ENCODE measurements at places on chromosomes 3 and 15.

GRCh38 chr3:128356822-128357221 lies 109.9 kb downstream of the DNAJB8 start:
- no peak for DNase-seq

- no peak for DNase-seq
Observed at GRCh38 chr15:77904436-77904821, 173.1 kb downstream of the TBC1D2B start.

- DNase-seq = peak; percentile 38
Observed at GRCh38 chr15:49495993-49496753, 73.1 kb downstream of the FGF7 start.

DNA sequence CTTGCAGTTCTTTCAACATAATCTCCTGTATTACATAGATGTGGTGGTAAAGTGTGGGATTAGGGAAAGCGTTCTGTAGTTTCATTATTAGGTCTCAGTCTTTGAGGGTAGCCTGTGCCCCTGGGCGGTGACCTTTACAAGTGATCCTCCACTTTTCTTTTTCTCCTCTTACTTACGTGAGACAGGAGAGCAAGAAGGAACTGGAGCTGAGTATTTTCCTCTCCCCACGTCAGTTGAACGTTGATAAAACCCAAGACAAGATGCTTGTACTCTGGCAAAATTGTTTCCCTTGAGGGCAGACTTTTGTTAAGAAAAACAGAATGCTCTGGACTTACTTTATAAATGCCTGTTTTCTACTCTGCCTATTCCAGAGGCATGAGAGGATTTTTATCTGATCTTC lies 378.7 kb downstream of the ZNF385D start:
- no peak for DNase-seq

DNA sequence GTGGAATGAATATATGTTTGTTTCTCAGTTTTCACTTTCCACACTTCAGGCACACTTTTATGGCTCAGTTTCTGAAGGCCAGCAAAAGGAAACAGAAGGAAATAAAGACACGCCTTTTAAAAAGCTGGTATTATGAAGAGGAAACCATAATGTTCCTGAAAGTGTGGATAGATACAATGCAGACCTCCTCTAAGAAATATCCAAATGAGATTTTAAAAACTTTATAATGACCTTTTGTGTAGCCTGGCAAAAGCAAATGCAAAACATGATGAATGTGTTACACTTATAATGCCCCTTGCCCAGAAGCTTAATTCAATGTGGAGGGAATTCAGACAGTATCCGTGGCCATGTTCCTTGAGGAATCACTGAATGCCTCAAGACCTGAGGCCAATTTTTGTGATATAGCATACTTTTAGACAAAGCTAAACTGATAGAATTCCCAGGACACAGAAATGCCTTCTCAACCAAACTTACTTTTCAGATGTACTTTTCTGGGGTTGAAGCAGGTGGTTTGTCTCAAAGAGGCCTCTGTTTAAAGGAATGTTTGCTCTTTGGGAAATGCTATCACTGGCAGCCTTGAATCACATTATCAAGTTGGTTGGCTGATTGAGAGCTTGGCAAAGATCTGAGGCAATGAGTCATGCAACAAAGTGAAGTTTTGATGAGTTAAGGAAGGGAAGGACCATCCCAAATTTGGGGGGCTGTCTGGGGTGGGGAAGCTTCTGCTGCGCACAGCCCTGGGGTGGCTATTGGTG lies 77.1 kb upstream of the CACNA2D3 start:
- no peak for DNase-seq

- no peak for DNase-seq
Observed at GRCh38 chr3:194937144-194937543, 251.5 kb downstream of the FAM43A start.

GRCh38 chr15:89206908-89207331 lies 14.5 kb downstream of the RLBP1 start:
- peak; percentile 66 for DNase-seq

GRCh38 chr3:117217760-117218316 lies 508.3 kb downstream of the TUSC7 start:
- no peak for DNase-seq

GRCh38 chr15:76181705-76182107 lies 121.9 kb downstream of the TMEM266 start:
- DNase-seq = no peak

DNA sequence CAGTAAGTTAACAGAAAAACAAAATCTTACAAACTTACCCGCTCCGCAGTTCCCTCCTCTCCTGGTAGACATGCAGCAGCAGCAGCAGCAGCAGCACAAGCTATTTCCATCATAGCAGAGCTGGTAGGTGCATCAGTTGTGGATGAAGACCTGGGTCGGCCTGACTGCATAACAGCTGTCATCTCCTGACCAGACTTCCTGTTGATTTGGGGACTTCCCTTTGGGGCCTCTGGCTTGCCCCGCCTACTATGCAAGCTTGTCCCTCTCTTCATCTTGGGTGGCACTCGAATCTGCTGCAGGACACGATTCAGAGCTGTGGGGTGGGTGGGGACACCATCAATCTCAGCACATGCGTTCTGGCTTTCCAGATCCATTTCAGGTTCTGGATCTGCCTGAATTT lies 65.7 kb downstream of the TMCC1 start:
- no peak for DNase-seq

GRCh38 chr3:170205302-170205701 lies 16.9 kb upstream of the PRKCI start:
- DNase-seq = peak; percentile 15

- peak; percentile 45 for DNase-seq
Observed at GRCh38 chr3:177680472-177680821, 483.2 kb upstream of the TBL1XR1 start.

DNA sequence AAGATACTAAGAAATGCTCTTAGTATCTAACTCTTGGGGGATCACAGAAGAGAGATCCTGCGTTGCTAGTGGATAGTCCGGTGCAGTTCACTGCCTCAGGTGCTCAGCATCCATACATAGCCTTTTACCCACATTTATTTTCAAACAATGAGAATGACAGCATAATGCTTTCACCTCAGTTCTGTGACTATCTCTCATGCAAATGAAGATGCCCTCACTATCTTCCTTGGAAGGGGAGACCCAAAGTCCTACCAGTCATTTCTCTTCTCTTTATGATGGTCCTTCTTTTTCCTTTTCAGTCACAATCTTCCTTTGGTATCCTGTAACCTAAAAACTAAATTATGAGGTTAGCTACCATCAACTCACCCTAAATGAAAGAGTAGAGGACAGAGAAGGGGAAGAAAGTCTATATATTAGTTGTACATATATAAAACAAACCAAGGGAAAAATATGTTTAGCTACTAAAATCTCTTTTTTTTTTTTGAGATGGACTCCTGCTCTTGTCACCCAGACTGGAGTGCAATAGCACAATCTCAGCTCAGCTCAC lies 30.9 kb upstream of the SLC28A2 start:
- no peak for DNase-seq

DNA sequence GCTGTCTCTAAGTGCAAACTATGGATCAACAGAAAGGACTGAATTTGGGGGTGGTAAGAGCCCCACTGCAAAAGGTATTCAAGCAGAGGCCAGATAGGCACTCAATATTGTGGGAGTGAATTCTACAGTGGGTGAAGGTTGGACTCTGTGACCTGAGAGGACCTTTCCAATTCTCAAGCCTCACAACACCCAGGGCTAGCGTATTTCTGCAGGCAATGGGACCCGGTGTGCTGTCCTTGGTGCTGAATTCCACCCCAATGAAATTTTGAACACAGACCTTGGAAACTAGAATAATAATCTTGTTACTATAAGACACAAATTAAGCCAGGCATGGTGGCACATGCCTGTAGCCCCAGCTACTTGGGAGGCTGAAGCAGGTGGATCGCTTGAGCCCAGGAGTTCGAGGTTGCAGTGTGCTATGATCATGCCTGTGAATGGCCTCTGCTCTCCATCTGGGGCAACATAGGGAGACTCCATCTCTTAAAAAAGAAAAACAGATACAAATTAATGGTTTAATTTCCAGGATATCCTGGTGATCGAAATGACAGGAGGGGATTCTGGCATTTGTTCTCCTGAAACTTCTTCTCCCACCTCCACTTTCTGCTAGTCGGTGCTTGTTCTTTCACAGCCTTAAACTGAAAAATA lies 135.4 kb downstream of the RAB11A start:
- DNase-seq = peak; percentile 43

GRCh38 chr3:100603469-100603868 lies 5.9 kb upstream of the ADGRG7 start:
- DNase-seq = peak; percentile 43

- no peak for DNase-seq
Observed at GRCh38 chr3:23002151-23002550, 201.0 kb upstream of the UBE2E2 start.

DNA sequence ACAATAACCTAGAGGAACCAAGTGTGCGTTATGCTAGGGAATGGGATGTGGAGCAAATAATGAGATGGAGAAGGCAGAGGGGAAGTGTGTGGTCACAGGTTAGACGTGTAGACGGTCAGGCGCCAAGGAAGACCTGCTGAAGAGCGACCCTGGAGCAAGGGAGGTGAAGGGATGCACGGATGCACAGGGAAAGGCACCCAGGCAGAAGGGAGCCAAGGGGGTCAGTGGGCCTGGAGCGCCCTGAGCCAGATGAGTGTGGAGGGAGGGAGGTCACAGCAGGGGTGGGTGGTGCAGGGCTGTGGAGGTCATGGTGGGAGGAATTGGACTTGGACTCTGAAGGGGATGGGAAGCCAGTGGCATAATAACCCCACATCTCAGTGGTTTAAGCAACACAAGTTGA lies 70.2 kb downstream of the SLC6A1 start:
- DNase-seq = no peak

GRCh38 chr15:63049783-63050371 lies 7.3 kb downstream of the TPM1 start:
- DNase-seq = peak; percentile 33

- DNase-seq = no peak
Observed at GRCh38 chr15:27798807-27799206, 300.3 kb downstream of the OCA2 start.

DNA sequence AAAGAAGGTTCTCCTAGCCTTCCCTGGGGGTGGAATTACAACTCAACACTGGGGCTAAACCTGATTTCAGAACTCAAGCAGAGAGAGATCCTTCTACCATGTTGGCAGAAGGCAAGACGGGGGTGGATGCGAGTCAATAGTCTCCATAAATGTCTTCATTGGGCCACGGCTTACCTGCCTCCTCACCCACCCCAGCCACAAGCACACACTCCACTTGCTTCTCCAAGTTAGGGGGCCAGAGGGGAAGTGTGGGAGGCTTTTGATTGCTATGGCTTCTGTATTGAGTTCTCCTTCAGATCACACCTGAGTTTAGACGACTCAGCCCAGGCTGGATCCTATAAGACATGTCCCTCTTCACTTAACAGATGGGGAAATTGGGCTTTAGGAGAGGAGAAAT lies 178.9 kb downstream of the UACA start:
- no peak for DNase-seq

DNA sequence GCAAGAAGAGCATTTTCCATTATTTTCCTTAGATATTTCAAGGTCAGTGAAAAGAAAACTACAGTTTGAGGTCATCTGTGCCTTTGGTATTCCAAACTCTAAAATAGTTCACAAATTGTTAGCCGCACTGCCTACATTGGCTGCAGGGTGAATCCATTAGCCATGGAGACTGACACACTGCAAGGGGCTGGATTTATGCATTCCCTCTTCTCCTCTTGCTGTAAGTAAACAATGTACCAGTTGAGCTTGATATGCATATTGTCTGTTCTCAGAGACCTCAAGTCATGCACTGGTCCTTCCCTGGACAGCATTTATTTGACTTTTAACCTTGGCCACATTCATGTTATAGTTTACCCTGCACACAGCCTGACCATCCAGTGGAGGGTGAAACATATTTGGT lies 50.2 kb upstream of the TNFSF10 start:
- no peak for DNase-seq
